ENCODE measurements at places on chromosomes 12 and 14. TPM values are rescaled to one million over a fixed set of nuclear protein-coding genes. Genes with fewer than 3 reads are reported as not detected.

DNA sequence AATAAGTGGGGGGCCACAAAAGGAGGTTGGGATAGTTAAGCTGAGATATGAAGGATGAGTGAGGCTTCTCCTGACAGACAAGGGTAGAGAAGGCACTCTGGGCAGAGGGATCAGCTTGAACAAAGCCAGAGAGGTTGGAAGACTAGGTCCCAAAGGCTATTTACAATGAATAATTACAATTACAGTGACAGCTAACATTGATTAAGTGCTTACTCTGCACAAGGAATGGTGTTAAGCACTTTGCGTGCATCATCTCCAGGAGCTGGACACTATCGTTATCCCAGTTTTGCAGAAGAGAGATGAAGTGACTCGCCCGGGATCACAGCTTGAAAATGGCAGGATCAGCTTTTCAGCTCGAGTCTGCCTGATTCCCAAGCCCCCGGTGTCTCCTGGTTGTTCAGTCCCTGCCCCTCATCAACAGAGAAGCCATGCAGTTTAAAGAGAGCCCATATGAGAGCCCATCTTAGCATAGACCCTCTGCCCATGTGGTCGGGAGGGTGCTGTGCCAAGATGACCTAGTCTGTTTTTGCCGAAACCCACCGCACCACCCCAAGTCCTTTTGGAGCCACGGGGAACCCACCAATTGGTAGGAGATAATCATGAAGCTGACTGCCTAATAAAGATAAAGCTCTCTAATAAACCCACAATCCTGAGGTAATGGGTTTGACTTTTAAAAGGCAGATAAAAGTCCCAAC is 89.9 kb upstream of the HSPB8 start:
- DNase-seq: no peak

GRCh38 chr14:93081876-93082570 is 33.7 kb downstream of the ITPK1 start:
- DNase-seq: peak; percentile 22

Gene VSX2
- not detected for total RNA-seq

GRCh38 chr14:66272221-66272620 is 213.9 kb upstream of the CCDC196 start:
- DNase-seq: no peak

DNA sequence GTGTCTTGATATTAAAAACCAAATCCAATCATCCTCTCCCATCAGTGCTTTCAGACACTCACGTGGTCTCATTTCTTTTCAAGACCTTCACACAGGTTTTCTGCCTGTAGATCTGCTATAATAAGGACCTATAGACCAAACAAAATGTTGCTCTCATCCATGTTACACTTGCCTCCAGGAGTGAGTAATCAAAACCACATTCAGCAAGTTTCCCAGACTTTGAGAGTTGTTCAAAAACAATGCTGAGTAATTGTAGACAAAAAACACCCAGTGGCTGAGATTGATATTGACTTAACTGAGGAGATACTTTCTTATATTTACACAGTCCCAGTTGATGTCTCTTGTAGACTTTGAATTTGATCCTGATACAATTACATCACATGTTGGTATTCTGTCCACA is 383.1 kb downstream of the TMEM132D start:
- no peak for DNase-seq

DNA sequence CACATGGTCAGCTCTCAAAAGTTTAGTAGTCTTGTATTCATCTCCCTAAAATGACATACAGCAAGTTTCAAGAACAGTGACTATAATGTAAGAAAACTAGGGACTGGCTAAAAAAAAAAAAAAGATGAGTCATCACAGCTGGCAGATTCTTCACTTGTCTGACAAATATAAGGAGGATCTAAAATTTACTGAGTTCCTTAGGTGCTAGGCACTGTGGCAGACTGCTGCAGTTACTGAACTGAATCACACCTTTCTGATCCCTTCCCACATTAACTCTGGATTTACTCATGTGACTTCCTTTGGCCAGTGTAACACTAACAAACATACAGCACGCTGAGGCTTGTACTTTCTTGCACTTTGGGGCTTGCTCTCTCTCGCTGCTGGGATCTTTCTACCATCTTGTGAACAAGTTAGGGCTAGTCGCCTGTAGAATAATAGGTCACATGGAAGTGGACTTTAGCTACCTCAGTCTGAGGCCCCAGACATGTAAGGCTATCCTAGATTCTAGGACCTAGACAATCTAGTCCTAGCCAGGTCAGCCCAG is 32.1 kb downstream of the BAZ1A start:
- DNase-seq: no peak

Gene EXOC3L4
- total RNA-seq: not detected

DNA sequence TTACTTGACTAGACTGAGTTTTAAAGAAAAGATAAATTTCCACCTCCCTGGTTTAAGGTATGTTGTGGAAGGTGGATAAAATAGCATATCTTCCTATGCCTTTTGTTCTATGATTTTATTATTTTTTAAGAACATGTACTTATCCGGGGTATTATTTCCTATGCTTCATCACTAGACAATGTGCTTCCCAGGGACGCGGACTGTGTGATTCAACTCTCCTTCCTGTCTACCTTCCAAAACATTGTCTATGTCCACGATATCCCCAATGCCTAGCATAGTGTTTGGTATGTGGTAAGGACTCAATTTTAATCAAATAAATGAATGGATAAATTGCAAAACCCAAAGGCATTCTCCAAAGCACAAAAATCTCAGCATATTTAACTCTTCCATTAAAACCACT is 8.3 kb upstream of the CCND2 start:
- DNase-seq: no peak

Gene SIX6
- total RNA-seq: not detected

Data from T-cell (primary cell).